ENCODE measurements at places on chromosomes 2 and 18. TPM values are rescaled to one million over a fixed set of nuclear protein-coding genes. Genes with fewer than 3 reads are reported as not detected.

DNA sequence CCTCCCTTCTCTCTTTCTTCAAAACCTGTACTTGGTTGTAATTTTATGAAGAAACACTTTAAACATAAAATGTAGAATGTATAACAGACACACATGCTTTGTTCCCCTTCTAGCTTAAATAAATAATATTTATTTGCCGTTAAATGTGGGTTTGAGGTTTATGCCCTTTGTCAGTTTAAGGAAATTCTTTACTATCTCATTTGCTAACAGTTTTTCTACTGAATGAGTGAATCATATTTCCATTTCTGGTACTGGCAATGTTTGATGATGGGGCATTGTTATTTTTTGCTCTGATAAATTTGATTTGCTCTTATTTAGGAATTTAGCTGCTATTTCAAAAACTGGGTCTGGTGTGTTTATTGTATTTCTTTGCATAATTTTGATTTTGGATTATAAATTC lies 555.6 kb downstream of the CCDC85A start:
- DNase-seq: no peak

GRCh38 chr2:190190507-190191162 lies 128.1 kb upstream of the MSTN start:
- DNase-seq: no peak

The C18orf54 gene
- 1.1 TPM for total RNA-seq

DNA sequence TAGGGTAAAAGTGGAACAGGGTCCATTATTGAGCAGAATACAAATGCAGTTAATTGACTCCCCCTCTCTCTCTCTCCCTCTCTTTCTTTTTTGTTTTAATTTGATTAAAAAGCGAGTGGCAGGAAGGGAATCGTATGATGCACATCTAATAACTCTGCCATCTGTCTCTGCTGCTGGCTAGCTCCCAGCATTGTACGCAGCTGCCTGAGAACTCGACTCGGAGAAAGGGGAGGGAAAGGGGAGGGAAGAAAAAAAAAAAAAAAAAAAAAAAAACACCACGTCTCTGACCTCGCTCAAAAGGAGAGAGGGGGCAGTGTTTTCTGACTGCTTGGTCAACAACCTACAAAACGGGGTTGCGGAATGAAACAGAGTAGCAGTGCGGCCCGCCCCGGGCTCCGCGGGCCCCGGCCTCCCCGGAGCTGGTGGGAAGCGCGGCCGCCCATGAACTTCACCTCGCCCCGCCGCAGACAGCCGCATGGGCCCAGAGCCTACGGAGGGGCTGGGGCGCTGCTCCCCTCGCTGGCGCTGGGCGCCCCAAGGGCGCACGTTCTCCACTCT lies 265.7 kb downstream of the TCF4 start:
- peak; percentile 92 for DNase-seq

Data from upper lobe of left lung (tissue), 6 donors.